ENCODE measurements at places on chromosomes 2 and 18.

GRCh38 chr2:197212344-197213262 lies 98.0 kb downstream of the ANKRD44 start:
- DNase-seq, result no peak

DNA sequence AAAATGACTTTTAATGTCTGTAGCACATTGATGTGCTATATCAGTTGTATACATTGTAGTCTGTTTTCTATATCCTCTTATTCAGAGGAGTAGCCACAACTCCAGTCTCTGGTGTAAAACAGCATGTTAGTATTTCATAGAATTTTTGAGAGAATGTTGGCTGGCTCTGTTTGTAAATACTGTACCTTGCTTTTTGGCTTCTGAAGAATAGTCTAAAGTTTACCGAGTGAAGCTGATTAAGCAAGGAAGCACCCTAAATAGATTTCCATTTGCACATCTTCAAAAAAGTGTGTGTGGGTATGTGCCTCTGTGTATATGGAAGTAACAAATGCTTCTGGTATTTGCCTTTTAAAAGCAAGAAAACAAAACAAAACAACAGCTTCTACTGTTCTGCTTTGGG lies 50.5 kb downstream of the MAP4K4 start:
- no peak for DNase-seq

- DNase-seq, result no peak
Measured at GRCh38 chr2:196696423-196697079, 57.0 kb downstream of the CCDC150 start.

DNA sequence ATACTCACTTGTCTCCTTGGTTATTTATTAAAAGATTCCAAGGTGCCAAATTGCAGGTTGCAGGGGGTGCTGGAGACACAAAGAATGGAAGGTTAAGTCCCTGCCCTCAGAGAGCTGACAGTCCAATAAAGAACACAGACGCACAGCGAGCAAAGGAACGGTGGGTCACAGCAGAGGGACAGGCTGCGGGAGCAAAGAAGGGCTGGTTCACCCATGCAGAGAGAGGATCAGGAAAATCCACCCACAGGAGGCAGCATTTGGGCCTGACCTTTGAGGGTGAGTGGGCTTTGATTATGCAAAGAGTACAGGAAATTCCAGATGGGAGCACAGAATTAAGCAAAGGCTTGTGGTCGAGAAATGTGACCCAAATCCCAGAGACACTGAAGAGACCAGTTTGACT lies 45.0 kb downstream of the ZBTB7C start:
- no peak for DNase-seq

- DNase-seq, result no peak
Measured at GRCh38 chr2:117273009-117273671, 541.4 kb upstream of the DDX18 start.

- no peak for DNase-seq
Measured at GRCh38 chr2:159591221-159591620, 25.1 kb downstream of the BAZ2B start.

- no peak for DNase-seq
Measured at GRCh38 chr2:239299218-239299939, 101.4 kb downstream of the HDAC4 start.

DNA sequence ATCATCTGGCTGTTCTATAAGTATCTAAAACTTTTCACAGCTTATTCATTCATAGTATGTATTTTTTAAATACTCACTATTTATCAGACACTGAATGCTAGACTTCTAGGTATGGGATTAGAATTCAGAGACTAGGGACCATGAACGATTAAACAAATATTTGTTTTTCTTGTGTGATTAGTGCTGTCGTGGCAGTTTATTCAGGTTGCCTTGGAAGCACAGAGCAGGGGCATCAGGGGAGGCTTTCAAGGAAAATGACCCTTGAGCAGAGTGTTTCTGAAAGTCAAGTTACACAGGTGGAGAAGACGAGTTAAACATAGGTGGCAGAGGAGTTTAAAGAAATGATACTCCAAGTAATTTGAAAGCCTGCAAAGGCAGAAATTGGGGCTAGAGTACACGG lies 5.7 kb downstream of the SPOPL start:
- DNase-seq, result no peak

DNA sequence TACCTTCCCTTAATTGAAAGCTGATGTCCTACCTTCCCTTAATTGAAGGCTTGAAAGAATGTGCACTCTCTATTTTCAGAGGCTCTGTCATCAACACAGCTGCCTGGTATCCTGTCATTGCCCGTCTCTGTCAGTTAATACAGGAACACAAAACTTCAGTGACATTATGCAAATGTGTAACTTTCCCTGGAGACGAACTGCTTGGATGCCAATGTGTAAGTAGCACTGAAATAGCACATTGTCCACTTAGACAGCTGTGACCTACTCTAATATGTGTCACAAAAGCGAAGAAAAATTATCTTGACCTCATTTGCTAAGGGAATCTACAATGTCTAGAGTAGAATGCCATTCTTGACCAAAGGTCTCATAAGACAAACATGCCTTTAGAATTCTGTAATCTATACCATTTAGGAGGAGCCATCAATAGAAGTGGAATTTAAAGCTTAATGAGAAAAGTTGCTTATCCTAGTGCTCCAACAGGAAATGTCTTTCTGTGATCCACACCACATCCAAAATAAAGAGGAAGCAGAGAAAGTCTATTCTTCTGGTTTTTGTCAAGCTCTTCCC lies 138.1 kb downstream of the BARD1 start:
- no peak for DNase-seq

DNA sequence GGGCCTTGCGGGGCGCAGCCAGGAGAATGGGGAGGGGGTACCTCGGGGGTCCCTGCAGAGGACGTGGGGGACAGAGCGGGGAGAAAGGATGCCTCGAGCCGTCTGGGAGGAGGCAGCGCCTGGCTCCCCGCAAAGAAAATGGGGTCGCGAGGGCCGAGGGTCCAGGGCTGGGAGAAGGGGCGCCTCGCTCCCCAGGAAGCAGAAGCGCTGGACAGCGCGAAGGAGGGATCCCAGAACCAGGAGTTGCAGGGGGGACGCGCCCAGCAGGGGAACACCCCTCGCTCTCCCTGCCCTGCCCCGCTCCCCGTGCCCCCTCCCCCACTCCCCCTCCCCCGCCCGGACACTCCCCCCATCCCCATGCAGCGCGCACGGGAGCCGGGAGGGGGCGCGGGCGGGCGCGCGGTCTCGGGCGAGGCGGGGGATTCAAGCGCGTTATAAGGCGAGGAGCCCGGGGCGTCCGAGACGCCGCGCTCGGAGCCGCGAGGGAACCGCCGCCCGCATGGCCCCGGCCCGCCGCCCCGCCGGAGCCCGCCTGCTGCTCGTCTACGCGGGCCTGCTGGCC lies at the start of gene ERFE:
Gene ERFE (plus strand): TSS at position 462 of the 562 bp plus-strand sequence. CDS start 38 bp downstream, at position 500.
- DNase-seq, result peak; percentile 38

GRCh38 chr18:12076424-12077140 lies 17.1 kb upstream of the ANKRD62 start:
- no peak for DNase-seq
